Activated CD8-positive, alpha-beta memory T cell treated with anti-CD3 and anti-CD28 coated beads, Interleukin-2, amount 50 U/mL, for 48 hours (primary cell): ENCODE measurements at places on chromosomes 3 and 15.

GRCh38 chr3:128781164-128781563, 55.2 kb downstream of the RAB7A start:
- DNase-seq = no peak

DNA sequence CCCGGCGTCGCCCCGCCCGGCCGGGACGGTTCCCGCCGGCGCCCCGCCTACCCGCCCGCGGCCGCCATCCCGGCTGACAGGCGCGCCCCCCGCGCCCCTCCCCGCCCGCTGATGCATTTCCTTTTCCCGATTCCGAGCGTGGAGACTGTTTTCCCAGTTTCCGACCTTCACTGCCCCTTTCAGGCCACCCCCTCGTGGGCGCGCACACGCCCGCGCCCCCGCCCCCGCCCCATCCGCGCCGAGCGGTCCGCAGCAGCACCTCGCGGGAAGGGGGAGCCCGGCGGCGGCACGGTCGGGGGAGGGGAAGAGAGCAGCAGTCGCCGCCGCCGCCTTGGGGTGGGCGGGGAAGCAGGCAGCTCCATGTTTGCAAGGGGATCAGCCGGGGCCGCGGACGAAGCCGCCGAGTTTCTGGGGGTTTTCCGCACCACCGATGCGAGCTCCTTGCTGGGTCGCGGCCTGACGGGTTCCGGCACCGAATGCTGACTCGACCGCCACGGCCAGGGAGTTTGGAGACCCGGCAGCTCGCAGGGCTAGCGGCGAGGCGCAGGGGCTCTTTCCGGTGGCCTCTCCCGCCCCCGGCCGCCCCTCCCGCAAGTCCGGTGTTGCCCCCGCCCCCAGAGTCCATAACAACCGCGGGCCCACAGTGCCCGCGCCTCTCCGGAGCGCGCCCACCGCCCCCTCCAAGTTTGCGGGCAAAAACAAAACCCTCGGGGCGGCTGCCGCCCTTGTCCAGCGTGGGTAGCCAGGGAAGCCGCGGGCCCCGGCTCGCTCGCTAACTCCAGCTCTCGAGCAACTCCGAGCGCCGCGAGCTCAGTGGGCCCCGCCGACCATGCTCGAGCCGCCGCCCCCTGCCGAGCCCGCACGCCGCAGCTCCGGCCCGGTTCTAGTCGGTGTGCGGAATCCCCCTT, 3.2 kb upstream of the SIN3A start:
- DNase-seq = peak; percentile 88

- no peak for DNase-seq
Observed at GRCh38 chr15:69074001-69074842, 59.7 kb downstream of the NOX5 start.

- no peak for DNase-seq
Observed at GRCh38 chr3:46370839-46371518, at the start of gene CCR5. Gene CCR5 (plus strand): TSS chr3:46370946. CDS start chr3:46372903, 1,957 bp downstream.

GRCh38 chr3:95474338-95474737, 1340.1 kb upstream of the EPHA6 start:
- DNase-seq = no peak

DNA sequence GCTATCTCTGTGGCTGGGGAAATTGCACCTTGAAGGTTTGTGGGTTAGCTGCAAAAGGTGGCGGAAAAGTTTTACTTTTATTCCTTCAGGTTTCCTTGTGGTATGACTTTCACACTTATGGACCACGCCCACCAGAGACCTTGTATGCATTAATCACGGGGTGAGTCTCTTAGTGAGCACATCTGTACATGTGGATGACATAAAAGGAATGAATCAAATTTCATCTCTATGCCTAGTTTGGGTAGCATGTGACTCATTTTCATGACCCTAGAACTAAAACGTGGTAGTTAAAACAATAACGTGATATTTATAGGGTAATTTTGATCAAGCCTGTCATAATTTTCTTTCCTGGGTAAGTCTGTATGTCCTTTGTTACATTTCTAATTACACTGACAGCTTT, 141.7 kb downstream of the PDCD6IP start:
- no peak for DNase-seq

GRCh38 chr3:156483426-156483825, 71.5 kb downstream of the SSR3 start:
- no peak for DNase-seq

DNA sequence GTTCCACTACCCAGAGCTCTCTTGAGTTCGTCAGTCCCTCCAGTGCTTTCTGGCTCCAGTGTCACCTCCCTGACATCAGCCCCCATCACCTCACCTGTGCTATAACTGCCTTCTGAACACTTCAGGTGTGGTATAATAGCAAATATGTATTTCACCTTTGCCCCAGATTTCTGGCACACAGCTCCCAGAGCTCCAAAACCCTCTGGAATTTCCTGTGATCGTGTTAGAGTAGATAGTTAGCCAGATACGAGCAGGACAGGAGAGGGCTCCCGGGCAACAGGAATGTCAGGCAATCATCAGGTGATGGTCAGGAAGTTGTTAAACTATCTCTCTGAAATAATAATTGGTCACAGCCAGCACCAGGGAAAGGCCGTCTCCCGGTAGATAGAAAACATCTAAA, 22.6 kb upstream of the LIMD1 start:
- no peak for DNase-seq

DNA sequence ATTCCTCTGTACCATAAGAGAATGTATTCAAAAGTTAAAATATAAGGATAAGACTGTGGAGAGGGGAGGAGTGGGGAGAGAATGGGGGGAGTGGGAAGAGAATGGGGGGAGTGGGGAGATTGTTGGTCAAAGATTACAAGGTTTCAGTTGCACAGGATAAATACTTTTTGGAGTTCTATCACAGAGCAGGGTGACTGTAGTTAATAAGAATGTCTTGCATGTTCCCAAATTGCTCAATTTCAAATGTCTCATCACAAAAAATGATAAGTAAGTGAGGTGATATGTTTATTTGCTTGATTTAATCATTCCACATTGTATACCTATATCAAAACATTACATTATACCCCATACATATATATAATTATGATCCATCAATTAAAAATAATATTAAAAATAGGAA, 23.0 kb upstream of the MEF2A start:
- no peak for DNase-seq

DNA sequence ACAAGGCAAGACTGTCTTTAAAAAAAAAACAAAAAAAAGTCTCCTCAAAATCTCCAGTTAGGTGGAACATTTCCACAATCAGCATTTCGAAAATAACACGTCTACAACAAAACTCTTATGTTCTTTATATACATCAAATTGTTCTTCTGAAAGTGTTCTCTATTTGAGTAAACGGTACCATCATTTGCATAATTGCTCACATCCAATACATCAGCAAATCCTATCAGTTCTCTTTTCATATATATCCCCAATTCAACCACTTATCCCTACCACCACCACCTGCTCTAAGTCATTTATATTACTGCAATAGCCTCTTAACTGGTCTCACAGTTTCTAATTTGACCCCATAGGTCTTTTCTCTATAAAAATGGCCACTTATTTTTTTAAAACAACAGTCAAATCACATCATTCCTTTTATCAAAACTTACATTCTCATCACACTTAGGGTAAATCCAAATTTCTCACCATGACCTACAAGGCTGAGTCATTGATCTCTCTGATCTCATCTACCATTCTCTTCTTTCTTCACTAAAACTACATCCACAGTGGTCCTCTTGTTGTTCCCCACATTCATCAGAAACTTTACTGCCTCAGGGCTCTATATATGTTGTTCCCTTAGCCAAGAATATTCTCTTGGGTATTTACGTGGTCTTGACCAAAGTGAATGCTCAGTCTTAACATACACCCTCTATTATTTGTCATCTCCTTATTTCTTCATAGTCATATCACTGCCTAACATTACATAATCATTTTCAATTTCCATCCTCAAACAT, 237.0 kb downstream of the SCAPER start:
- DNase-seq = no peak

DNA sequence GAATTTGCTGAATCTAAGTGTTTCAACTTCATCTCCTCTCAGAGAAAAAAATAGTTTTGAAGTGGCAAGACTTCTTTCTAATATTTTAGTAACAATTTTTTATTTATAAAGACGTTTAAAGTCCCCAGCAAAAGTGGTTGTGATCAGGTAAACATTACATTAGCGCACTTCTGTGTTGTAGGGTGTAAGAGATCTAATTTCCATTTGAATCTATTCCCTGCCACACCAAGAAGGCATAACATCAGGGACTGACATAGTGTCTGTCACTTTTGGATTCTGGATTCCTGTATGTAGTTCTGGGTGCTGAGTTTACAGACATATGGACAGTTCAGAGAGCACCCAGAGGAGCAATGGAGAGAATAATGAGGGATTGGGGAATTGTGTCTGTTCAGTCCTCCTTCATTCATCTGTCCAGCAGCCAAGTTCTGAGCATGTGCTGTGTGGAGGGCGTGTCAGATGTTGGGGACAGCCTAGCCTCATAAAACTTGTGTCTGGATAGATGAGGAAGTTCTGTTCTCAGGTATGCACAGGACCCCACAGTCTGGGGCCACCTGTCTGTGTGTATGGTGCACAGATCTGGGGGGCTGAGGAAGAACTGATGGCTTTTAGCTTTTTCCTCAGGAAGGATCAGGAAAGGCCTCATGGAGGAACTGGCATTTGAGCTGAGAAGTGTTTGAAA, 65.6 kb downstream of the MAP2K5 start:
- DNase-seq = no peak

DNA sequence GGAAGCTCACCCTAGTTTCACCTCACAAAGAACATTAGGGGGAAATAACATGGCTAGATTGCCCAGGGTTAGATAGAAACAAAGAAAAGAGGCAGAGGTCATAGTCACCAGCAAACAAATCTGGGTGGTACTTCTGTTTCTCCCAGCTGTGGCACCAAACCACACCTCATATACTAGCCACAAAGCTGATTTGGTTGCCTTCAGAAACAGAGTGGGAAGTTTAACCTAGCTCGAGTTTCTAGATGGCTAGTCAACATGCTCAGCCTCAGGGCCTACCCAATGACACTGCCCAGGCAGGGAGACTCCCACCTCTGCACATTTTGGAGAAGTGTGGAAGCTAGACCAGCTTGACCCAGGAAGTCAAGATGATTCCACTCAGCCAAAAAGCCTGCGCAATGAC, 174.2 kb downstream of the GABRB3 start:
- no peak for DNase-seq

DNA sequence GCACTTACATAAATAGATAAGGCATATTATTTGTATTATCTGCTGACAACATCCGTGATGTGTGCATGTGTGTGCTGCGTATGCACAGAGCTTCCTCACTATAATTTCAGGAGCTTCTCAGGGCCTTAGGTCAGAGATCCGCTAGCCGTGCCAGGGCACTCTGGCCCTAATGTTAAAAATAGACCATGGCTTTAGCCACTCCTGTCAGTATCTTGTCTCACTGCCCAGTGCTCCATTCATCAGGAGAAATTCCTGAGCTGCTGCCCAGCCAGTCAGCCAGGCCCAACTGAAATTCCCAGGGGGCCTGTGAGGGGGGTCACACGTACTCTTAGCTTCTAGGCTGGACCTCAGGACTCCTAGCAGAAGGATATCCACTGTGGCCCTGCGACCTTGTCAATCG, 70.0 kb upstream of the ABHD2 start:
- no peak for DNase-seq

DNA sequence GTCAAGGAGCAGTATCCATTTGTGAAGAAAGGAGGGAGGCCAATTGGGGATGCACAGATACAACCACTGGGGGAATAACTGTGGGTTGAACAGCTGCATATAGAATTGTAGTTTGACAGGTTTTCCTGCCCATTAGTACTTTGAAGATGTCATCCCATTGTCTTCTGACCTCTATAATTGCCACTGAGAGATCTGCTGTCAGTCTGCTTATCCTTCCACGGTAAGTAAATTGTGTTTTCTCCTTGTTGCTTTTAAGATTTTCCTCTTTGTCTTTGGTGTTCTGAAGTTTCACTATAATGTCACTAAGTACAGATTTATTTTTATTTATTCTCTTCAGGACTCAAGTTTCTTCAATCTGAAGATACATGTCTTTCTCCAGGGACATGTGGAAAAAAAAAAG, 56.6 kb downstream of the MOBP start:
- DNase-seq = no peak

GRCh38 chr15:42725331-42725903, 11.5 kb downstream of the CDAN1 start:
- no peak for DNase-seq

DNA sequence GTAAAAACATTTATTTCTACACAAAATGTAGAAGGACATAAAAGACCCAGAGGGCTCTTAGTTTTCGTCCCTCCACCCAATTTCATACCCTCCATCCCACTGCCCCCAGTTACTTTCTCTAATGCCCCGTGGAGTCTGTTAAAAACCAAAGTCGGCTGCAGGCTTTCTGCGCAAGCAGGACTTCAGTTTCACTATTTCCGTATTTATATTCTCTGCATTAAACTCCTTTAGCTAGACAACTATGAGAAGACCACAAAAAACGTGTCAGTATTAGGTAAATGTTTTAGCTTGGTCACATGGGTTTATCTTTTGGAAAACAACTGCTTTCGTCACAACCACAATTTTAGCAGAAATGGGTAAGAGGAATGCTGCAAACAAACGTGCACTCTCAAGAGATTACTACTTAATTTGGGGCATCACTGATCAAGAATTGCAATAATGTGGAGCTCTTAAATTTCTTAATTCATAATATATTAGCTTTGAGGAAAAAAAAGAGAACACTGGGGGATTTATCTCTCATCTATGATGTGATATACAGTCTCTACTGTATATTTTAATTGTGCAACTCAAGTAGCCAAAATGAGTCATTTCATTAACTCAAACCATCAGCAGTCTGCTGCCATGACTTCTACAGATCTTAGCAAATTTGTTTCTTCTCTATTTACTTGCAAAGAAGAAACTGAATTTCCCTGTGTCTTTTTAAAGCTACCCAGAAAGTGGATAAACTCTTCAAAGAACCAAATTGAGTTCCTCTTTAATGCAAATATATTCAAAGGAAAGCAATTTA, 740 bp upstream of the NSMCE3 start:
- DNase-seq = no peak

- DNase-seq = no peak
Observed at GRCh38 chr3:9582332-9582731, 28.7 kb upstream of the LHFPL4 start.

GRCh38 chr15:63752075-63752684, 81.6 kb downstream of the HERC1 start:
- no peak for DNase-seq

GRCh38 chr15:64791401-64791800, 16.0 kb upstream of the RBPMS2 start:
- no peak for DNase-seq
